ENCODE measurements at places on chromosomes 12 and 14.

DNA sequence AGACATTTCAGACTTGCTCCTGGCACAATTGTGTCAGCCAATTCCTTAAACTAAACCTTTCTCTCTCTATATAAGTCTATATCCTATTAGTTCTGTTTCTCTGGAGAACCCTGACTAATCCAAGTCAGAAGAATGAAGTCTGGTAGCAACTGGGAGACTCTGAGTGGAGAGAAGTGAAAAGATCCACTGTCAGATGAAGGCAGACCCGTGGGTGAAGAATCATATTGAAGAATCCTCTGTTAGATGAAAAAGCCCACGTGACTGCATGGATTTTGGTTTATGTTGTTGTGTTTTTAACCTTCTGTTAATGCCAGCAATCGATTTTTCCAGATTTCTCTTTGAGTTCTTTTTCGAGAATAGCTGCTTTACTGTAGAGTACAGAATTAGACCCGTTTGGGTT, 29.5 kb upstream of the APOLD1 start:
- DNase-seq, result no peak

DNA sequence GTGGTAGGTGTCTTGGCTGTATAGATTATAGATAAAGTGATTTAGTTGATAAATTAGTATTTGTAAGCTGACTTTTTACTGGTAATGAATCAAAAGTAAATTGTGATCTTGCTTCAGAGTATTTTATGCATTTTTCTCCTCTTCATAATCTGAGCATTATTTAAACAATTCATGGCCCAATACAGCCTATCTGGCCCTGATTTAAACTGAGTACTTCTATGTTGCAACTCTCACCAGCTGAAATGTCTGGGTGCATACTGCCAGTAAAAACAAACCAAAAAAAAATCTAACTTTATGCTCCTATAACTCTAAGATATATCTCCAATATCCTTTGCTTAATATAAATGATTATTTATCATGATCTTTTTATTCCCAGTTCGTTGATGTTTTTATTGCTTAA, 86.6 kb downstream of the MIA2 start:
- DNase-seq, result no peak

GRCh38 chr12:53571295-53571694, 54.9 kb downstream of the ATF7 start:
- no peak for DNase-seq

DNA sequence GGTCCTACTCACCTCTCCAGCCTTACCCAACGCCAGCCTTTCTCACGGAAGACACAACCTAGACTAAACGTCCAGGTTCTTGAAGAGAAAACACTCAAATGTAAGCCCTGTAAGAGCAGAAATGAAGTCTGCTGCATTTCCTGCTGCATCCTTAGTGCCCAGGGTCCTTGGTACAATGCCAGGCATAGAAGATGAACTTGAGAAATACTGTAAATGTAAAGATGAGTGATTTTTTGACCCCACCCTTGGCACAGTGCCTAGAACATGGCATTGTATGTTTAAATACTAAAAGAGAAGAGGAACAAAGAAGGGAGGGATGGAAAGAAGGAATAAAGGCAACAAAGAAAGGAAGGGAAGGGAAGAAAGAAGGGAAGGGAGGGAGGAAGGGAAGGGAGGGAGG, 514.6 kb downstream of the MED13L start:
- no peak for DNase-seq

DNA sequence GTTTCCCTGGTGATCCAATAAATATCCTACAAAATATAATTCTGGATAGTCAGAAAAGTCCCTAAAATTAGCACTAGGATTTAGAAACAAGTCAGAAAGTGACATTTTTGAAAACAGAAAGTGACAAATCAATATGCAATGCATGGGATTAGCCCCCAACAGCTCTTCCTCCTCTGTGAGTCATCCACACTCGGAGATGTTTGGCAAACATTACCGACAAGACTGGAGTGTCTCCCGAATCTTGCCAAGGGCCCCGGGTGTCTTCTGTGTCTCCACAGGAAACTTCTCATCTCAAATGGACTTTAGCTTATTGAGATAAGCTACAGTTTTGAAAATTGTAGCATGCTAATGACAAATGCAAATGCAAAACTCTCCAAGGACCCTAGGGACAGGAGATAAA, 398.9 kb upstream of the CCDC196 start:
- no peak for DNase-seq

GRCh38 chr14:66508846-66509621, 1.1 kb downstream of the GPHN start:
- no peak for DNase-seq

- DNase-seq, result peak; percentile 66
Observed at GRCh38 chr12:69008520-69008919, 75.5 kb upstream of the CPM start.

DNA sequence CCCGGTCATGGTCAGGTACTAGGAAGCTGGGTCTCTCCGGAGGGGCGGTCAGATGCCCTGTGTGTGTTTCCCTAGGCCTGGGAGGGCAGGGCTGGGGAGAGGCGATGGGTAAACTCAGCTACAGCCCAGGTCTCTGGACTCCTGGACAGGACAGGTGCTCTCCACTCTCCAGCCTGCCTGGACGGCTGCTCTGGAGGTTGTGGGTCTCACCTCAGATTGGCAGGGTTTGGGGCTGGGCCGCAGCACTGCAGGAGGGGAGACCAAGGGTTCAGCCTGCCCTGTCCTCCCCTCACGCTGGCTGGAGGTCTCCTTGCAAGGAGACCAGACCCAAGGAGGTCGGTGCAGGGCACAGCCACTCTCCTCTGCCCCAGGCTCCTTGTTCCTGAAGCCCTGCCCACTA, 7.8 kb downstream of the KRT80 start:
- DNase-seq, result no peak

GRCh38 chr14:75119056-75119455, 7.8 kb downstream of the NEK9 start:
- DNase-seq, result no peak

DNA sequence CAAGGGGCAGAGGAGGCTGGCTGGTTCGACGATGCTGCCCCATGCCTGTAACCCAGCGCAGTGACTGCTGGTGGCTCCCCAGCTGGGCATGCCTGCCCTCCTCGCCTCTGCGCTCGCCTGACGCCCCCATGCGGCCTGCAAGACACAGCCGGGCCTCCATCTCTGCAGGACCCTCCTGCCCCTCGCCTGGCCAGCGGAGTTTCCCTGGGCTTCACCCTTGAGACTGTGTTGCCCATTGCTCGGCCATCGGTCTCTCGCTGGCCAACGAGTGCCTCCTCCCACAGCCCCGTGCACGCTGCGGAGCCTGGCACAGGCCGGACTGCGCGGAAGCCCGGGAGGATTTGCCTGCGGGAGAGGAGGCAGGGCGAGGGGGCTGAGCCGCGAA, 17.6 kb downstream of the ASPG start:
- no peak for DNase-seq

- no peak for DNase-seq
Observed at GRCh38 chr12:132095520-132096409, 48.4 kb downstream of the DDX51 start.

DNA sequence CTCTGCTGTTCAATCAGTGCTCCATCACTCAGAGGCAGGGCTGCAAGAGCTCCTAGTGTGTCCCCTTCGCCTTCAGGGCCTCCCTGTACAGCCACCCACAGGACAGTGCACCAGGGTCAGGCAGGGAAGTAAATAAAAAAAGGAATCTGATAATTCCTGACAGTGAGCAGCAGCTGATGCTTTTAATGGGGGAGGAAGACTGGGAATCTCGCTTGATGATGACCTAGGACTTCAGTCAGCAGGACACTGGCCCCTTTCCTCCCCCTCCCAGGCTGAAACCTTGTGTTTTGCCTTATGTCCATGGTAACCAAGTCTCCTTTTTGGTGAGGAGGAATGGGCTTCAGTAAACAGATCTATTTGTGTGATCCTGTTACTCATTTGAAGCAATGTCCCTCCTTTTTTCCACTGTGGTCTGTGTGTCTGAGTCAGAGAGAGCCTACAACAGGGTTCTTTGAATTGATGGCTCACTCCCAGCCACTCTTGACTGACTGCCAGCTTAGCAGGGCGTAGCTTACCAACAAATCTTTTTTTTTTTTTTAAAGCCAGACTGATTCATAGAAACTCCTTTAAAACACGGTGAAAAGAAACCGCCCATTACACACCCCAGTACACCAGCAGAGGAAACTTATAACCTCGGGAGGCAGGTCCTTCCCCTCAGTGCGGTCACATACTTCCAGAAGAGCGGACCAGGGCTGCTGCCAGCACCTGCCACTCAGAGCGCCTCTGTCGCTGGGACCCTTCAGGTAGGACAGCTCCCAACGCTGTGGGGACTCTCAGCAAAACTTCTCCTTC, at the start of gene EMP1:
EMP1 (plus strand) TSS at position 597 of the 792 bp plus-strand sequence. CDS start 14,785 bp downstream, outside the sequence.
- peak; percentile 80 for DNase-seq

GRCh38 chr12:118463677-118464076, 87.3 kb downstream of the SUDS3 start:
- DNase-seq, result no peak

GRCh38 chr14:99199846-99200653, 71.9 kb downstream of the BCL11B start:
- DNase-seq, result no peak

GRCh38 chr12:54189198-54189539, 384 bp upstream of the SMUG1 start:
- DNase-seq, result no peak

DNA sequence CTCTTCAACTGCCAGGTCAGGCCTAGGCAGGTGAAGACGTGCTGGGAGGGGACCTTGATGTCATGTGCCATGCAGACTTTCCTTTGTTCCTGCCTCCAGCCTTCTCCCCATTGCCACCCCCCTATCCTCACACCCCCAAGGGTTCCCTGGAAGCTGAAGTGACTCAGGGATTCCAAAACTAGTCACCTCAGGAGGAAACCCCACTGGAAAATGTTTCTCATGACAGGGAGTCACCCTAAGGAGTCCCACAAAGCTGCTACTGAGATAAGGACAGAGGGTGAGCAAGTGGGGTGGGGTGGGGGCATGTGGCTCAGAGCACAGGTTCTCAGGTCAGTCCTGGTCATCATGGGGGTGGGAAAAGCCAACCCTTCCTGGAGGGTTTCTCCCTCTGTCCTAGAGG, 2.4 kb upstream of the IL25 start:
- DNase-seq, result no peak

GRCh38 chr12:49309386-49309785, 13.7 kb upstream of the TROAP start:
- DNase-seq, result no peak

DNA sequence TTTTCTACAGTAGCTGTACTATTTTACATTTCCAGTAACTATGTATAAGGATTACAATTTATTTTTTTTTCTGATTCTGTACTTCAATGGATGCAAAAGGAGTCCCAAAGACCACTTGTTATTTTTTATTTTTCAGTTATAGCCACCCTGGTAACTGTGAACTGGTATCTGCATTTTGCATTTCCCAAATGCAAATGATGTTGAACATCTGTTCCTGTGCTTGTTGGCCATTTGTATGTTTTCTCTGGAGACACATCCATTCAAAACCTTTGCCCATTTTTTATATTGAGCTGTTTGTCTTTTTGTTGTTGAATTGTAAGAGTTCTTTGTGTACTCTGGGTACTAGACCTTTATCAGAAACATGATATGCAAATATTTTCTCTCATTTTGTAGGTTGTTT, 485.6 kb downstream of the LRIG3 start:
- DNase-seq, result no peak

DNA sequence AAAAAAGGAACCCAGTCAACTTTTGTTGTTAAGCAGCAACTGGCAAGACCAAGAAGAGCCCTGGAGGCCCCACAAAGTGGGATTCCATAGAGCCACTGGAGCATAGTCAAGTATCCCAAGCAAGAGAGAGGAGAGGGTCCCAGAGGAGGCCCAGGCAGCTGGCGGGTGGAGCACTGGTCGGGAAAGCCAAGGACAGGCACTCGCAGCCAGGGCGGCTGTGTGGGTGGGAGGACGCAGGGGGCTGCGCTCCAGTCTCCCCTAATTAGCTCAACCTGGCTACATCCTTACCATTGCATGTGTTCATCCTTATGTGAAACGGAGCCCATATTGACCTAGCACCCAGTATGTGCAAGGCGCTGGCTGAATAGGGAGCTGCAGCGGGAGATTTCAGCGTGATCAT, 18.3 kb upstream of the ZFP36L1 start:
- DNase-seq, result no peak

GRCh38 chr14:100187247-100187833, 27.9 kb upstream of the DEGS2 start:
- DNase-seq, result no peak

DNA sequence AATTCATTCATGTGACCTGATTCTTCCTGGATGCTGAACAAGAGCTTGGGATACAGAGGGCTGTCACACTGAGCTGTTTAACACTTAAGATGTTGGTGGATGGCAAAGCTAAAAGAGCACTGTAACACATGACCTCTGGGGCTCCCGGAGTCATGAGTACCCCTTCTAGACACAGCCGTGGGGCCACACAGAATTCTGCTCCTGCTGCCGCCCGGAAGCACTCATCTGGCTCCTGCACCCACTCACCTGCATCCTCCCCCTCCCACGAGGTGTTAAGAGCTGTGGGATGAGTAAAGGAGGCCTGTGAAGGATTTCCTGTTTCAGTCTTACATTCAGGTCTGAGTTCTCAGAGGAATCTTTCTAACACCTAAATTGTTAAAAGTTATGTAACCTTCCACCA, 78.0 kb upstream of the SSTR1 start:
- DNase-seq, result no peak

- DNase-seq, result no peak
Observed at GRCh38 chr12:62632411-62632918, 165.8 kb downstream of the MON2 start.

DNA sequence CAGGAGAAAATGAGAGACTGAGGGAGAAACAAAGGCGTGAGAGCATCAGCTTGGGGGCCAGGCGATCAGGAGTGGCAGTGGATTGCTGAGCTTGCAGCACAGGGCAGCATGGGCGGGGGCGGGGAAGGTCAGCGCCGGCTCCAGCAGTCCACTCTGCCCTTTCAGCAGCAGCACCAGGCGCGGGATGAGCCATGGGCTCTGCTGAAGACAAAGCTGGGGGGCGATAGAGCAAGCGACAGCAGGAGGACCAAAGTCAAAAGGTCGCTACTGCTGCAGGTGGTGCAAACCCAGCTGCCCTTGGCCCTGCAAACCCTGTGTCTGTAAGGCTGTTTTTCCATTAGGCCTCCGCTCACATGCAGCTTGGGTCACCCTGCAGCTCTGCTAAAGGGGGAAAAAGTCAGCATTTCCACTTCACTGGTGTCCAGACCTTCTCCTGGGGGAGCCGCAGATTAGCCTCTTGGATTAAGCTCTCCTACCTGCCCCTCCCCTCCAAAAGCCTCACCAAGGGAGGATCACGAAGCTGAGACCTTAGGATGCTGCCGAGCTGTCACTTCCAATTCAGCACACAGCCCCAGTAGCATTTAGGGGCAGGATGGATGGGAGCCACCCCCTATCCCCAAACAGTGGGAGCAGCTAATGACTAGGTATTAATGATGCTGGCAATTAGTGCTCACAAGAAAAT, 204.8 kb downstream of the DPF3 start:
- no peak for DNase-seq

- DNase-seq, result no peak
Observed at GRCh38 chr14:87255058-87255457, 737.9 kb downstream of the GALC start.

DNA sequence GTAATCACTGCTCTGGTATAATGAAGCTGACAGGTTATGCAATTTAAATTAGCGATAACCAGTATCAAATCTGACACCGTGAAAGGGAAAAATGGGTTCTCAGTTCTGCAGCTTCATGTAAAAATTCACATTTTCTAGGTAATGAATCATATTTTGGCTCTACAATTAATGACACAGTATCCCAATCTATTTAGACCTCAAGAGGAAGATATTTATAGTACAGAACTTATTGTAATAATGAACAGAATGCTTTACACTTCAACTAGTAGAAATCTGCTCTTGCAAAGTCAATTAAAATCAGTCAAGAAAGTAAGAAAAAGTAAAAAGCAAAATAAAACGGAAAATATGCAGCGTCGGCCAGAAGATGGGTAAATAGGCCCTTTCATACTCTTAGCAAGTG, 24.3 kb downstream of the SEL1L start:
- DNase-seq, result no peak

- DNase-seq, result peak; percentile 68
Observed at GRCh38 chr14:22598099-22598895, at the start of gene ABHD4. TSS of gene ABHD4 (plus strand) at chr14:22598300. CDS start at chr14:22598307, 7 bp downstream.

All from inflammatory macrophage treated with lipopolysaccharide for 1 hour (primary cell).